ENCODE measurements at places on chromosomes 3 and 15.

- DNase-seq, result no peak
Measured at GRCh38 chr15:54506977-54507524, 528.8 kb downstream of the UNC13C start.

- DNase-seq, result no peak
Measured at GRCh38 chr15:73909651-73910050, 16.6 kb upstream of the LOXL1 start.

DNA sequence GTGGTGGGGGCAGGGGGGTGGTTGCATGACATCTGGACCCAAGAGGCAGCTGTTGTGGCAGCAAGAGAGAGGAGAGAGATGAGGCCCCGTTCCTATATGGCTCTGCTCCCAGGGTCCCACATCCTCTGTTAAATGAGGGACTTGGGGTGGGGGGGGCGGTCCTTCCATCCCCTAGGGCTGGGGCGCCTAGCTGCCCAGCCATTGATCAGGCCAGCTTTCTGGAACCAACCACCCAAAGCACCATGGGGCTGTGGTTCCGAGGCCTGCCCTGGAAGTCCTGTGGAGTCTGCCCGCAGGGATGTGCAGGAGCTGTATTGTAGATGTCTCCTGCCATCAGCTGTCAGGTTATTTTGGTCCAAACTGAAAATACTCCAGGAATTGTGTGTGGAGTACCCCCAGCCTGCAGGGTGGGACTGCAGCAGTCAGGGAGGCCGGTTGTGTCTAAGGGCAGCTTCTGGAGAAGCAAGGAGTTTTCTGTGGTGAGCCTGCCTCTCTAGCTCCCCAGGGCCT, 5.2 kb downstream of the FURIN start:
- no peak for DNase-seq

- no peak for DNase-seq
Measured at GRCh38 chr3:43417133-43417532, 130.8 kb downstream of the SNRK start.

DNA sequence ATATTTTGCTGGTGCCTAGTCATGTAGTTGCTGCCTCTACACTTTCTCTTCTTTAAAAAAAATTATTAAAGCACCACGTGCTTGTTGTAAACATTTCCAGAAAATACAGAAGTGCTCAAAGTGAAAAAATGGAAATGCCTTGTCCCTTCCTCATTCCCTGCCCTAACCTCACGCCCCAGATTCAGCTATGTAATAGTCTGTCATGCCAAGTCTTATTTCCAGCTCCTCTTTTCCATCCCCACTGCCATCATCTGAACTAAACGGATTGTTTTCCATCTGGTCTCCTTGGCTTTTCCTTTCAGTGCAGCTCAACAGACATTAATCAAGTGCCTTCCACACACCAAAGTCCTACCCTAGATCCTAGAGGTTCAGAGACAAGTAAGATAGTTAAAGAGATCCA, 15.5 kb downstream of the ZNF774 start:
- no peak for DNase-seq

- DNase-seq, result no peak
Measured at GRCh38 chr15:38565287-38565670, 665 bp upstream of the RASGRP1 start.
